ENCODE measurements at places on chromosomes 4 and X. TPM values are rescaled to one million over a fixed set of nuclear protein-coding genes. Genes with fewer than 3 reads are reported as not detected.
A peak's percentile ranks its signal among the peaks of the same experiment; 100 is the strongest.

- DNase-seq = no peak
Measured at GRCh38 chr4:177077095-177077971, 232.3 kb upstream of the NEIL3 start.

DNA sequence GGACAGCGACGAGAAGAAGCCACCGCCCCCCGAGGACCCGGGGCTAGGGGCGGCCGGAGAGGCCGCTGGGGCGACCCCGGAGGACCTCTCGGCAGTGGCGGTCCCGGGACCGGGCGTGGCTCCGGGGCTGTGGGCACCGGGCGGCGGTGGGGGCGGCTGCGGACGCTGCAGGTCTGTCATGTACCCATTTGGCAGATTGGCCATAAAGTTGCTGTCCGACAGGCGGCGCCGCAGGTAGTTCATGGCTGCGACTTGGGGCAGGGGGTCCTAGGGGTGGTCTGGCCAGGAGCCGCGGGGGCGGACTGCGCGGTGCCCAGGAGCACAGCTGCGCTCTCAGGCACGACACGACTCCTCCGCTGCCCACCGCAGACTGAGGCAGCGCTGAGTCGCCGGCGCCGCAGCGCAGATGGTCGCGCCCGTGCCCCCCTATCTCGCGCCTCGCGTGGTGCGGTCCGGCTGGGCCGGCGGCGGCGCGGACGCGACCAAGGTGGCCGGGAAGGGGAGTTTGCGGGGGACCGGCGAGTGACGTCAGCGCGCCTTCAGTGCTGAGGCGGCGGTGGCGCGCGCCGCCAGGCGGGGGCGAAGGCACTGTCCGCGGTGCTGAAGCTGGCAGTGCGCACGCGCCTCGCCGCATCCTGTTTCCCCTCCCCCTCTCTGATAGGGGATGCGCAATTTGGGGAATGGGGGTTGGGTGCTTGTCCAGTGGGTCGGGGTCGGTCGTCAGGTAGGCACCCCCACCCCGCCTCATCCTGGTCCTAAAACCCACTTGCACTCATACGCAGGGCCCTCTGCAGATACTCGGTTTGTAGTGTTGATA, at the start of gene SYN1:
SYN1 (minus strand) TSS at position 372 of the 817 bp plus-strand sequence; CDS start at position 243, 129 bp downstream.
- DNase-seq = peak; percentile 87

- DNase-seq = no peak
Measured at GRCh38 chrX:46599051-46599560, 25.5 kb downstream of the CHST7 start.

DNA sequence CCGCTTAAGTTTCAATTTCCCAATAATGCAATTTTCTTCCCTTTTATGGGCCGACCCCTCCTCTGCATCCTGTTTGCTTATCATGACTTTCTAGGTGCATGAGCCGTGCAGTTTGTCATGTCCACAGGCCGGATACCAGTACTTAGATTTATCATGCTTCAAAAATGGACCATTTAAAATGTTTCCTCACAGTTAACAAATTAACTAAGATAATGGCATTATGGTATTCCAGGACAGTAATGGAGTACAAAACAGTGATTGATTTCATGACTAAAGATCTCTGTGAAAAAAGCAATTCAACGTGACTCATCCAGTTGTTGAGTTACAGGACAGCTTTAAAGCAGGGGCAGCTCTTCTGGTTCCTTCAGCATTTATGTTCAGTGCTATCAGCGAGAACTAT, 23.0 kb downstream of the SNX25 start:
- no peak for DNase-seq

DNA sequence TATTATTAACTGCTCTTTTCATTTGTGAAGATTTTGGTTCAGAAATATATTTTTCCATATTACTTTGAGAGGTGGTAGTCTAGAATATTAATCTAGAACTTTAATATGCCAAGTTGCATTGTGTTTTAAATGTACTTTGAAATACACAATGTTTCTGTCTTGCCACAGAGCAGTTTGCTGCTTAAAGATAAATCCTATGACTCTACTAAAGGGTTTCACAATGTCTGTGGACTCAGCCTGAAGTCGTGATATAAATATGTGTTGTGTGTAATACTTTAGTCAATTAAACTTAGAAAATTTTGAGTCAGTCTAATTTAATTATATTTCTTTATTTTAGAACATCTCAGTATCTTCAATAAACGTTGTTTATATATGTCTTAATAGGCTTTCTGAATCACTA, 1771.7 kb upstream of the PCDH7 start:
- no peak for DNase-seq

DNA sequence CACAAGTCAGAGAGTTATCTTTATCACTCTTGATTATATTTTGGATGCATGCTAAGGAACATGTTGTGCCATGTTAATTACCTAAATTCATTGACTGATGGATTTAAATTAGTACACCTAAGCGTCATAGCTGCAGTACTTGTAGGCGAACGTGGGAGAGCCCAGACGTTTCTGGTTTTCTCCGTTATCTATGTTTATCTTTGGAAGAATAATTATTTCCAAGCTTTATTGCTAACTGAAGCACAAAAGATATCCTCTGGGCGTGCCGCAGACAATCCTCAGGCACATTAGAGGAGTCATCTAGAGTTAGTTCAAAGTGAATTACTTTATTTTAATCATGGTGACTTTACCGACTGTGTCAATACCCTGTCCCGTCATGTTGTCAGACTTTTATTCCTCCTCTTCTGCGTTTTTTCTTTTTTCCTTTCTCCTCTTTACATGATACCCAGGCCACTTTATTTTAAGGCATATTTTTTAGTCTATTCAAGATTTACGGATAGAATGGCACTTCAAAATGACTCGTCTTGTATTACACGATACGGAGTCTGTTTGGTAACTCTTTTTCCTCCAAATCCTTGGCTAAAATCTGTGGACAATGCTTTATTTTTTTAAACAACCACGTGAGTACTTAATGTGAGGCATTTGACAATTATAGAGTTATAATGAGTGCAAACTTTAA, 632.0 kb upstream of the TENM3 start:
- no peak for DNase-seq

GRCh38 chr4:145736241-145736831, 56.4 kb downstream of the C4orf51 start:
- no peak for DNase-seq

DNA sequence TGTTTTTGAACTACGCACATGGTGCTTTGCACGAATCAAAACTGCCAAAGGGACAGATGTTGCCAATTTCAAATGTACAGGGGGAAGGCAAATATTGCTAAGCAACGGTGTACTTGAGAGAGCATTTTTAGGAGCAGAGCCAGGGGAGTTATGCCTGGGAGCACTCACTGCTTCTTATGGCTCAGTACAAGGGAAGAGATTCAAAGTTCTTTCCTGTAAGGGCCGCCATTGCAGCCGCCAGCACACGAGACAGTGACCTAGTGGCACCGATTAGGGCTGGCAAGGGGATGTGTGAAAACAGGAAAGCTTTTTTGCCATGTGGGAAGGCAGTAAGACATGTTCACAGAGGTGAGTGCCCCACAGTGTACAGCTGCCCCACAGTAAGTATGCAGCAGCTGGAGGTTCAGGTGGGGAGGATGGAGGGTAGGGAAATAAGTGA, 133.8 kb downstream of the AFF1 start:
- DNase-seq = peak; percentile 67

GRCh38 chrX:80876877-80877276, 67.2 kb upstream of the BRWD3 start:
- DNase-seq = peak; percentile 49

DNA sequence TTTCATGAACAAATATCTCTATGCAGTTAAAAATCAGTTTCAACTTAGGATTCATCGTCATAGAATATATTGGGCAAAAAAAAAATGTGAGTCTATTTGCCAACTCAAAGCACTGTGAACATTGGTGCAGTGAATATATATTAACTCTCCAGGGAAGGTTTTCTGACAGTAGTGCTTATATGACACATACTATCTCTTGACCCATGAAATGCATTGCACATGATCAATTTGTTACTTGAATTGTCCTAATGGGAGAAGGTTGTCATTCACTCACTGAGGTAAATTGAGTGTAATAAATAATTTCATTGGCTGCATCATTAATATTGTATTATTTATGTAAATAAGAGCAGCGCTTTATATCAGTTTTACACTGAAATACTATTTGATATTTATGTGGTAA, 2458.5 kb downstream of the ARAP2 start:
- no peak for DNase-seq

DNA sequence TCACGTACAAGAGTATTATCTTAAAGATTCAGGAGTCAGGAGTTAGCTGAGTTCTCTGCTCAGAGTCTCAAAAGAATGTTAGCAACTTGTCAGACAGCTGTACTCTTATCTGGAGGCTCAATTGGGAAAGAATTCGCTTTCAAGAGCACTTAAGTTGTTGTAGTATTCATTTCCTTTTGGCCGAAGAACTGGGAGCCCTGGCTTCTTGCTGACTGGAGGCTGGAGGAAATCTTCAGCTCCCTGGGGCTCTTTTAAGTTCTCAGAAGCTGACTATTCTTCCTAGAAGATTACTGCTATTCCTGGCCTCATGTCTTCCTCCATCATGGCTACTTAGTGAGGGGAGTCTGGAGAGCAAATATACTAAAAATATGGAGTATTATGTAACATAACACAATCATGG, 587.2 kb downstream of the EPHA5 start:
- peak; percentile 66 for DNase-seq

- no peak for DNase-seq
Measured at GRCh38 chr4:40804598-40804997, 54.8 kb downstream of the NSUN7 start.

DNA sequence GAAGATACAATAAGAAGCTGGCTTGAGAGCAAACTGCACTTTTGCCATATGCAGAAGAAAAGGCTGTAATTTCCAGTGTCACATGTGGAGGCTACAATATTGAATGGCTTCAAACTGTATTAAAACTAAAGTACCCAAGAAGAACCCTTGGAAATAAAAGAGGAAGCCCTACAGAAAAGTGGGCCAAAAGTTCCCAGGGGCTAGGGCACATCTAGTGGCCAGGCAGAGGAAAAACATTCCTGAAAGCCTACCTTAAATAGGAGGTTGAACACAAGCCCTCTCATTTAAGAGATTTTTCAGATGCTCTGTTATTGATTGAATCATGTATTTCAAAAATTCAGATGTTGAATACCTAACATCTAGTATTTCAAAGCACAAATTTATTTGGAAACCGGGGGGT, 40.6 kb upstream of the PRDX4 start:
- no peak for DNase-seq

- peak; percentile 79 for DNase-seq
Measured at GRCh38 chrX:118603981-118604380, 108.4 kb downstream of the DOCK11 start.

- DNase-seq = peak; percentile 33
Measured at GRCh38 chrX:53481093-53481492, 46.9 kb upstream of the HSD17B10 start.

DNA sequence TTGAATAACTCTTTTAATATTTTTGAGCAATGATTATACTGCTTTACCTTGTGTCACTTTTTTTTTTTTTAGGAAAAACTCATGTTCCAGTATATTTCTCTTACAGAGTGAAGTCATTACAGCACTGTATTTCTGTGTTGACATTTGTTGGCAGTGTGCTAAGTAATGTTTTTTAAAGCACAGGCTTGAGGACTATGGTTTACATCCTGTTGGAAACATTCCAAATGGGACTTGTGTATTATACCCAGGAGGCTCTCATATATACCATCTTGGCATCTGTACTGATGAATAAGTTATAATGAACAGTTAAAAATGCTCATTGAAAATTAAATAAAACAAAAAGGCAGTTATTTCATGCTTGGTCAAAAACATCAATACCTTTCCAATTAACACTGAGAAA, 33.8 kb downstream of the CEP44 start:
- DNase-seq = peak; percentile 73

DNA sequence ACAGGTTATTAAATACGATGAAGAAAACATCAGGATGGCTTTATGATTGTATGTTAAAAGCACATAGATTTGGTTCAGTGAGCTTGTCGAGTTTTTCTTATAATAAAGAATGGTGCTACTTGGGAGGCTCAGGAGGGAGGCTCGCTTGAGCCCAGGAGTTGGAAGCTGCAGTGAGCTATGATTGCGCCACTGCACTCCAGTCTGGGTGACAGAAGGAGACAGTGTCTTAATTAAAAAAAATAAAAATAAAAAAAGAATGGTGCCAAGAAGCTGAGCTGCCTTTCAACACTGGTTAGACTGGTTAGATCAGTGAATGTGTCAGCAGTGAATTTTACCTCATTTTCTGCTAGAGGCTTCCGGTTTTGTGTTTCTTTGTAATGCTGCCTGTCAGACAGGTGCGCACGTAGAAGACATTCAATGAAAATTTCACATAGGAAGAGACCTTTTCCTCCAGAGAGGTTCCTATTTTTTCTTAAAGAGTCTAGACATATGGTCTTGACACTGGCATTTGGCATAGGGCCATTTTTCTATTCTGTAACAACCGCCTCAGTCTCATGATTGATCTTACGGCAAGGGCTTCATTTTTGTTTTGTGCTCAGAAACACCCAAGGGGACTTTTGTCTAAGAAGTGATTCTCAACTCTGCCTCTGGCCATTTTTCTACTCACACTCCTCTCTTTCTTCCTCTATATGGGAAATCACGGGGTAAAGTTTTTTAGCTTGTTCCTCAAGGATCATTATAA, 15.0 kb upstream of the ARSF start:
- no peak for DNase-seq

- peak; percentile 72 for DNase-seq
Measured at GRCh38 chr4:167826281-167826680, 266.1 kb upstream of the ANXA10 start.

DNA sequence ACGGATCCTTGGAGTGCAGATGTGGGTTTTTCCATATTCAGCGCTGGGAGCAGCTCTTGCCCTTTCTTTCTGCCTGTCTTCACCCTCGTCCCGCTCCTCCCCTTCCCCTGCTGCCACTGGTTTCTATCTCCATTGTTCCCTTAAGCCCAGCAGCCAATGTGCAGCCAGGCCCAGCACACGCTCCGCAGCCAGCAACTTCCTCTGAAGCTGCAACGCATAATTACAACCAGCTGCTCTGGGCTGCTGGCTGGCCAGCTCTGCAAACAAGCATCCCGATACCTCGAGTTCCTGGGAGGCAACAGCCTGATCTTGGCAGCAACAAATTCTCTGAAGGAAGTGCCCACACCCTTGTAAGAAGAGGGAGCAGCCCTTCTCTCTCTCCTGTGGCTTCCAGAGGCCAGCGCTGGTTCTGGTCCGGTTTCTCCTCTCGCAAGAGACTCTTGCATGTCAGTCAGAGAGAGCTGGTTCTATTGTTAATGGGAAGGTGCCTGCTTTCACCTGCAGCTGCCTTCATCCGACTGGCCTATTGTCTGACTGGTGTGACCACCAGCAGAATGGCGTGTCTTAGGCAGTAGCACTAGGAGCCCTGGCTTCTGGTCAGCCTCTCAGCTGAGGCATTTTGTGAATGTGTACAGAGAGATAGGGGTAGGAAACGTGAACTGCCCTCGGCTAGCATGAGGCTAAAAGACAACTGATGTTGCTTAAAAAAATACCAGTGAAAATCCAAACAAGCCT, 83.8 kb upstream of the MAML3 start:
- peak; percentile 96 for DNase-seq

PNMA5 gene
- total RNA-seq = not detected

NAT8L gene
- 3.4 TPM for total RNA-seq

GDPD2 gene
- 0.84 TPM for total RNA-seq

PABPC1L2A gene
- total RNA-seq = not detected

SSX2B gene
- total RNA-seq = 0.37 TPM

CENPVL2 gene
- 1.5 TPM for total RNA-seq

GYPE gene
- total RNA-seq = 1.2 TPM

All from A673 (cell line).